ENCODE measurements at places on chromosomes 5 and 9.
A peak's percentile ranks its signal among the peaks of the same experiment; 100 is the strongest.

DNA sequence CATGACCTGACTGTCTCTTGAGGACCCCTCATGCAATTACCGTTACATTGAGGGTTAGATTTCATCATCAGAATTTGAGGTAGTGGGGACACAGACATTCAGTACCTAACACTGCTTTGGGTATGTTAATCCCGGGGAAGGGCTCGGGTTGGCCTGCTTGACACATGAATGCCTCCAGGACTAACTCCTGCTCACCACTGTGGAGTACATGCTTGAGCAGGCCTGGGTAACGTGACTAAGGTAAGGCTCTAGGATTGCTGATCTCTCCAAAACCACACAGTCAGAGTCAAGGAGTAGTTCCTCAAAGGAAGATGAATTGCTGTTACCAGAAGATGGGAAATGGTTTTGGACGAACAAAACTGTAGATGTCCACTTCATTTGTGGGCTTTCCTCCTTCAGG is 376.3 kb upstream of the ZNF462 start:
- no peak for DNase-seq

GRCh38 chr5:149445739-149446369 is 66.8 kb upstream of the IL17B start:
- peak; percentile 99 for DNase-seq

GRCh38 chr9:17802249-17802857 is 223.5 kb downstream of the SH3GL2 start:
- DNase-seq: peak; percentile 22

DNA sequence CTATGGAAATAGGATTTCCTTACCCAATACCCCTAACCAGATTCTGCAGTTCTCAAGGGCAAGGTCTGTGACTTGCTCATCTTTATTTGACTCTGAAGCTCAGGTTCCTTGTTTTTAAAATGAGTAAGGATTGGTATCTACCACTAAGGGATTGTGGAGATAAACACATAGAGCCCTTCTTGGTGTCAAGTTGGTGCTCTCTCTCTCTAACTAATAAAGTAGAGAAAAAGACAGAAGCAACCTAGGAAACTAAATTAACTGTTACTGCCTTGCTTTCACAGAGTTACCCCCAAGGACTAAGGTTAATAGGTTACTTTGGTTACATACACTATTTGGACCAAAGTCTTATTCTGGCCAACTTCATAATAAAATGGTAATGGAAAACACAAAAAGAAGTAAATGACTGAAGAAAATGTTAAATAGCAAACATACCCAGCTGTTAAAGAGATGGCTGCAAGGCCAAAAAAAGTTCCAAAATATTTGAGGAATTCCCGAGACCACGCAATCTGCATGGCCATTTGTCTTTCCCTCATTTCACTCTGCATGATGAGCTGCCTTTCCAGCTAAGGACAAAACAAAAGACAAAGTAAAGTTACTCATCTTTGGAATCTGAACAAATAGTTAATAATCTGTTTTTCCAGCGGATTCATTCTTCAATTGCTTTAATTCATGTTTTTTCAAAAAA is 21.8 kb upstream of the RLN1 start:
- DNase-seq: no peak

GRCh38 chr5:171157775-171158174 is 151.3 kb upstream of the TLX3 start:
- no peak for DNase-seq

- no peak for DNase-seq
Measured at GRCh38 chr5:67009028-67009427, 187.6 kb downstream of the CD180 start.

DNA sequence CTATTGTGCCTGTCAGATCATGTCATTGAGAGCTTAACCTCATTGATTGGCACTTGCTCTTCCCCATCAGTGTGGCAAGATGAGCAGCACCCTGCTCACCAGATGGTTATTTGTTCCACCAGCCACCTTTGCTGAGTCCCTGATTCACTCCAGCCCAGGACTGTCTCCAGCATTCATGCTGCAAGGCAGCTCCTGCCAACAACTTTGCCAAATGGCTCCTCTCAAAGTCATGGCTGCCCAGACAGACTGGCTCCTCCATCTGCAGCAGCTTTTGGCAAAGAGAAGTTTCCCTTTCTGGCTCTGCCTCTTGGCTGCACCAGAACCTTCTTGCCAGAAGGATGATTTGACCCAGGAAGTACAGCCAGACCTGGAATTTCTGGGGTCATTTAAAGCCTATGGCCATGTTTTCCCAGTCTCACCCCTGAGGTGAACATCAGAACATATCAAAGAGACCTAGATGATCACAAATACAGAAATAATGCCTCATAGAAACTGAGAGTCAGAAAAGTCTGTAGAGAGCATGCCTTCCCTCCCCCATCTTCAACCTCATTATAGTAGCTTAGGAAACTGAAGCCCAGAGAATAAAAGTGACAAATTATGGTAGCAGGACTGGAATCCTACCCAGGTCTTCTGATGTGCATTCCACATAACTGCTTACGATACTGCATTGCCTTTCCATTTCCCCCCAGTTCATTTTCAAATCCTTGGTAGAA is 10.4 kb downstream of the PPP2R2B start:
- DNase-seq: no peak

- DNase-seq: no peak
Measured at GRCh38 chr5:16450163-16450562, 15.4 kb downstream of the ZNF622 start.

DNA sequence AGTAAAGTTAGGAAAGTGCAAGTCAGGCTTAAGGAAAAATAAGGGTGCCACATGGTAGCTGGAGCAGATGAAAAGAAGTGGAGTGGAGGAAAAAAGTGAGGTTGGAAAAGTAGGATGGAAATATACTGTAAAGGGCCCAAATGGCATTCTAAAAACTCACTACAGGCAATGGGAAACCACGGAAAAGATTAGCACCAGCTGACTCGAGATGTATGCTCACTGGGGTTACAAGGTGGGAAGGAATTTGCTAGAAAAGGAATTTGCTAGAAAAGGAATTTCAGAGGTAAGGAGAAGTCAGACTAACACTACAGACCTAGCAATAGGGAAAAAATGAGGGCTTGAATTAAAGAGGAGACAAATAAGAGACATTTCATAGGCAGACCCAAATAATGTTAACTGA is 3.6 kb downstream of the PSMD5 start:
- peak; percentile 45 for DNase-seq

DNA sequence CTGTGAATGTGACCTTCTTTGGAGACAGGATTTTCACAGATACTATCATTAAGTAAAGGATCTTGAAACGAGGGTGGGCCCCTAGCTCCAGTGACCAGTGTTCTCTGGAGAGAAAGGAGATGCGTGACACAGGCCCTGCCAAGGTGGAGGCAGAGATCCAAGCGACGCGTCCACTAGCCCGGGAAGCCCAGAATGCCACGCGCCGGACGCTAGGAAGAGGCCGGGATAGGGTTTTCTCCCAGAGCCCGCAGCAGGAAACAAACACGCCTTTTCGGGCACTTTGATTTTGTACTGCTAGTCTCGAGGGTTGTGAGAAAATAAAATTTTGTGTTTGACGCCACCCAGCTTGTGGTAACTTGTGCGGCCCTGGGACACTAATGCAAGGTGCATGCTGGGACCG is 29.6 kb upstream of the VDAC1 start:
- no peak for DNase-seq

- DNase-seq: peak; percentile 52
Measured at GRCh38 chr5:132103969-132104391, 30.4 kb downstream of the CSF2 start.

DNA sequence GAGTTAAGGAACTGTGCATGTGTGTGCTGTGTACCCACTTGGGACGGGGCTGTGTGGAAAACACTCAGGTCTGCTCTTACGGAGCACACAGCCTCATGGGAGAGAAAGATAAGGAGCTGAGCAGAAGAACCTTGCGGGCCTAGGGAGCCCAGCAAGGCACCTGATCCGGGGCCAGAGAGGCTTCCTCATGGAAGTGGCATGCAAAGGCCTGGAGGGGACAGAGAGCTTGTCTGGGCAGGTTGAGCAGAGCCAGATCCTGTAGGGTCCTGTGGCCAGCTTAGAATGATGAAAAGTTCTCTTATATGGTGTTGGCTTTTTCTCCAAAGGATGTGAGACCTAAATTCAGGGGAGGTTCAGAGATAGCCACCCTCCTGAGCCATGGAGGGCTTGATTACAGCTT is 45.2 kb downstream of the NEK6 start:
- no peak for DNase-seq

DNA sequence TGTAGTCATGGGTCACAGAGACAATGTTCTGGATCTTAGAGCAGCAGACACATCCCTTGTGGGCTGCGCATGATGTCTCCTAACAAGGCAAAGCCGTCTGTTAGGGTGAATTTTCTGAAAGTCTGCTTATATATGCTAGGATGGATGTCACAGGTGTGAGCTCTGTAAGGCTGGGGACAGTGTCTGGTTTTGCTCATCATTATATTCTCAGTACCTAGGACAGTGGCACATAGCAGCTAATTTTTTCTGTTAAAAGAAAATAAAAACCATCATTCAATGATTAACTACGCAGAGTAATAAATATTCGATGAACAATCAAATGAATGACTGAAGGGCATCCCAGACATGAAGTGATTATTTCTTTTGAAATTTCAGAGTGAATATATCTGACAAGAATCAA is 52.9 kb upstream of the FAM169A start:
- DNase-seq: no peak

DNA sequence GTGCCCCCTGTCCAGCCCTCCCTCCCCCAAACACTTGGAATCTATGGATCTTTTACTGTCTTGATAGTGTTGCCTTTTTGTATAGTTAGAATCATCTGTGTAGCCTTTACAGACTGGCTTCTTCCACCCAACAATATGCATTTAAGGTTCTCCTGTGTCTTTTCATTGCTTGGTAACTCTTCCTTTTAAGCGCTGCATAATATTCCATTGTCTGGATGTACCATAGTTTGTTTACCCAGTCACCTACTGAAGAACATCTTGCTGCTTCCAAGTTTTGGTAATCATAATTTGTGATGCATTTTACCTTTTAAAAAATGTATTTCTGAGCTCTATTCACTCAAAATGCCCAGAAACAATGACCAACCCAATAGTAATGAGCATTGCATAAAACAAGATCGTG is 17.7 kb upstream of the LMX1B start:
- DNase-seq: no peak

DNA sequence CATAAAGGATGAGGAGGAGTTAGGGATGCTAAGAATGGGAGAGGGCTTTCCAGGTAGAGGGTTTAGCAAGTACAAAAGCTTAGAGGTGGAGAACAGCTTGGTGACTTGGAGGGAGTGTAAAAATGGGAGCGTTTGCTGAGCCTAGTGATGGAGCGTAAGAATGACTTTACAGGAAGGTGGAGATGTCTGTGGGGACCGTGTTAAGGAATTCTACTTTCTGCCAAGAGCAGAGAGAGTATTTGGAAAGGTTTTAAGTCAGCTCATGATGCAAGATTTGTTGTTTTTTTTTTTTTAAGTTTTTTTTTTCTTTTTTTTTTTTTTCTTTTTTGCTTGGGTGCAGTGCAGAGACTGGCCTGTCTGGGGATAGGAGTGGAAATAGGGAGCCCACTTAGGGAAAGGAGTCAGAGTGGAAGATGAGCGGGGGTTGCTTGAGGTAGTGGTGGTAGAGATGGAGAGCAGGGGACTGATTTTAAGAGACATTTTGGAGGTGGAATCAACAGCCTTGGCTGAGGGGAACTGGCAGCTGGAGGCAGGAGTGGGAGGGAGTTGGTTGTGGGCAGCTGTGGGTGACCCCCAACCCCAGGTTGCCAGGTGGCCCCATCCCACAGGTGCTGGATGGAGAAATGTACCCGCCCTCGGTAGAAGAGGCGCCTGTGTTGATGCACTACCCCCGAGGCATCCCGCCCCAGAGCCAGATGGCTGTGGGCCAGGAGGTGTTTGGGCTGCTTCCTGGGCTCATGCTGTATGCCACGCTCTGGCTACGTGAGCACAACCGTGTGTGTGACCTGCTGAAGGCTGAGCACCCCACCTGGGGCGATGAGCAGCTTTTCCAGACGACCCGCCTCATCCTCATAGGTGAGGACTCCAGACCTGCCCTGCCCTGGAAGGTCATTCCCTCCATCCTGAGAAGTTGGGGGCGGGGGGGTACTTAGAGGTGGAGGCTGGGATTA is 12.4 kb downstream of the PTGS1 start:
- peak; percentile 70 for DNase-seq

- no peak for DNase-seq
Measured at GRCh38 chr5:93594591-93595419, 11.8 kb downstream of the NR2F1 start.

DNA sequence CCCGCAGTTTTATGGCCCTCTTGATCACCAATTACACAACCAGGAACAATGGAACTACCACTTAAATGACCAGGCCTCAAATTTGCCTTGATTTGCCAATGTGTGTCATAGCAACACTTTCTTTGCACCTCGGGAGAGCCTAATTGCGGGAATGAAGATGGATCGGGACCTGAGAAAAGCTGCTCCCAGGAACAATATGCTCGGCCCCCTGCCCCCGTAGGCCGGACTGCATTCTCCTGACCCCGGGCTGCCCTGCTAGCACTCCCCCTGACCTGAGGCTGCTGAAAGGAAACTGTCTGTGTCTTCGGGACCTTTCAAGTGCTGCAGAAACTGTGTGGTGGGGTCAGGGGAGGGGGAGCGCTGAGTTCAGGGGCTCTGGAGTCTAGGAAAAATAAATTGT is 294.3 kb upstream of the IRX1 start:
- no peak for DNase-seq

GRCh38 chr5:21254161-21254560 is 1266.2 kb upstream of the CDH18 start:
- no peak for DNase-seq

DNA sequence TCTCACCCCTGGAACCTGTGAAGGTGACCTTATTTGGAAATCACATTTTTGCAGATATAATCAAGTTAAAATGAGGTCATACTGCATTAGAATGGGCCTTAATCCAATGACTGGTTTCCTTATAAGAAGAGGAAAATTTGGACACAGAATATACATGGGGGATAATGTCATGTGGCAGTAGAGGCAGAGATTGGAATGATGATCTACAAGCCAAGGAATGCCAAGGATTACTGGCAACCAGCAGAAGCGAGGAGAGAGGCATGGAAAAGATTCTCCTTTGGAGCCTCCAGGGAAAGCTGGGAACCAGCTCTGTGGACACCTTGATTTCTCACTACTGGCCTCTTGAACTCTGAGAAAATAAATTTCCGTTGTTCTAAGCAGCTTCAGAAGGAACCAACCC is 20.2 kb upstream of the CEP78 start:
- DNase-seq: peak; percentile 62

DNA sequence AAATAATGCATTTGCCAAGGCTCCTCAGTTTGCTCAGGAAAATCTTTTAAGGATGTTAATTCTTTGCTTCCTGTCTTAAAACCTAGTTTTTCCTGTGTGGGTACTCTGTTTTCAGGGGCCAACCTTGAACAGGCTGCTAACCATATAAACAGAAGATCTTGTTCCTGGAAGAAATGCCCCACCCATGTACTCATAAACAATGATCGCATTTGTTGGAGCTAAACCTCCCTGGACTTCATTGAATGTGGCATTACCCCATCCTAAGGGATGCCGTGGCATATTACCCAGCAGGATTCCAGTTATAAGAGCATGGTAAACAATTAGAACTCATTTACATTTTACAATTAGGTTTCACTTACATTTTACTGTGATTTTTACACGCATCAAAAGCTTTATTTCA is 436.0 kb downstream of the ZNF608 start:
- DNase-seq: peak; percentile 6

- DNase-seq: no peak
Measured at GRCh38 chr5:143569213-143569701, 165.8 kb upstream of the NR3C1 start.

- peak; percentile 81 for DNase-seq
Measured at GRCh38 chr5:153523211-153523610, 32.7 kb downstream of the GRIA1 start.

- DNase-seq: peak; percentile 27
Measured at GRCh38 chr9:130042406-130042884, 544 bp downstream of the FNBP1 start.

- DNase-seq: no peak
Measured at GRCh38 chr5:79130781-79131180, 19.2 kb downstream of the BHMT start.

Measured in M059J (cell line).